ENCODE measurements at places on chromosomes 12 and 14.

DNA sequence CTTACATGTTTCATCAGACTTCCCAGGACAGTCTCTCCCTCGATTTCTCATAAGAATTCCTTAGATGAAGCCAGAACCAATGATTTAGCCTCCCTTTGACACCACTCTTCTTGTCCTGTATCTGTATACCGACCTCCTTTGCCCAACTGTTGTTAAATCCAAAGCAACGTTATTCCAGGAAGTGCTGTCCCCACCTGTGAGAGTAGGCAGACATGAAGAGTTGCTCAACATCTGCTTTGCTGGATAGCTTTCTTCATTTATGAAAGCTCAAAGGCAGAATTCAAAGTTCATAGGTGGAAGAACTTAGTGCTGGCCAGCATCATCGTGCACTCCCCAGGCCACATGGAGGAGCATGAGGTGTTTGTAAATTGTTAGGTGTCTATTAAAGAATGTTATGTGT, 55.6 kb downstream of the GTF2A1 start:
- DNase-seq: no peak

DNA sequence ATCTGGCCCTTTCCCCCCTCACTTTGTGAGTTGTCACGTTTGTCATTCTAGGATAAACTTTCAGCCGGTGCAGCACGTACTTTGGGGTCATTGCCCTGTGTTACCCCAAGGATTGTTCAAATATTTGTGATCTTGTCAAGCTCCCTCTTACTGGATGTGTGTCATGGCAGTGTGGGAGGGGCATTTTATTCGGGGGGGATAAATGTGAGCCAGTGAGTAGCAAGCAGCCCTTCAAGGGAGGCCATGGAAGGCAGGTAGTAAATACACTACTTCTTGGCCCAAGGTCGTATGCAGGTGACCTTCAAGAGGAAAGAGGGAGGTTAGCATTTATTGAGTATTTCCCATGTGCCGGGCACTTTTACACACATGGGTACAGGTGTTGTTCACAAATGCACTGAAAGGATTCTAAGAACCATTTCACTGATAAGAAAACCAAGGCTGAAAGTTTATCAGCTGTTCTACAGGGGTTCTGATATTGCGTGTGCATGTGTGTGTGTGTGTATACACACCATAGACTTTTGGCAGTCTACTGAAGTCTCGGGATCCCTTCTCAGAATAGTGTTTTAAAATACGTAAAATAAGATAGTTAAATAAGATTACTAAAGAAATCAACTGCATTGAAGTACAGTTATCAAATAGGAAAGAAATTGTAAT, 410.3 kb upstream of the TBX3 start:
- DNase-seq: no peak

DNA sequence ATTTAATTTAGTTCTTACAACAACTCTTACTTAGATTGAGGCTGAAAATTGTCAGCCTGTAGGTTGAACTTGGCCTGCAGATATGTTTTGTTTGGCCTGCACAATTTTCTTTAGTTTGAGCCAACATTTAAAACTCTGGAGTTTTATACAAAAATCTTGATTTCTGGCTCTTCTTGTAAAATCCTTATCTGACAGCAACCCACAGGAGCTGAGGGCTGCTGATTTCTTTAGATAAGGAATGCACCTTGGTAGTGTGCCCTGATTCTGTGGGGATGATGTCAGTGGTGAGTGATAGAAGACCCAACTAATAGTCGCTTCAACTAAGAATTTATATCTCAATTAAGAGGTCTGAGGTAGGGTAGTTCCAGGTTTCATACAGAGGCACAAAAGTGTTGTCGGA, 49.5 kb downstream of the SOCS2 start:
- no peak for DNase-seq

GRCh38 chr14:68969278-68970033, 9.6 kb downstream of the ACTN1 start:
- no peak for DNase-seq
